ENCODE measurements at places on chromosomes 7 and 10. TPM values are rescaled to one million over a fixed set of nuclear protein-coding genes. Genes with fewer than 3 reads are reported as not detected.

SP8 gene
- not detected for total RNA-seq

TMEM26 gene
- total RNA-seq, result 19.0 TPM

CCL24 gene
- 1.3 TPM for total RNA-seq

GRCh38 chr10:110508806-110509544 lies 11.3 kb downstream of the DUSP5 start:
- no peak overlapping the region for H3K4me3 ChIP-seq
- H3K4me1 ChIP-seq, result no peaks in the 10 kb centered on the region
- no peak overlapping the region for H3K27ac ChIP-seq
- H3K27me3 ChIP-seq, result no peaks in the 10 kb centered on the region

All from breast epithelium (tissue), 4 donors.